Activated CD4-positive, alpha-beta memory T cell treated with anti-CD3 and anti-CD28 coated beads for 36 hours (primary cell): ENCODE measurements at places on chromosomes 3 and 15.

- no peak for DNase-seq
These were observed 28.2 kb downstream of the NEK4 start for GRCh38 chr3:52742418-52743041.

GRCh38 chr3:18725668-18726407, 300.7 kb upstream of the SATB1 start:
- DNase-seq: peak; percentile 66

DNA sequence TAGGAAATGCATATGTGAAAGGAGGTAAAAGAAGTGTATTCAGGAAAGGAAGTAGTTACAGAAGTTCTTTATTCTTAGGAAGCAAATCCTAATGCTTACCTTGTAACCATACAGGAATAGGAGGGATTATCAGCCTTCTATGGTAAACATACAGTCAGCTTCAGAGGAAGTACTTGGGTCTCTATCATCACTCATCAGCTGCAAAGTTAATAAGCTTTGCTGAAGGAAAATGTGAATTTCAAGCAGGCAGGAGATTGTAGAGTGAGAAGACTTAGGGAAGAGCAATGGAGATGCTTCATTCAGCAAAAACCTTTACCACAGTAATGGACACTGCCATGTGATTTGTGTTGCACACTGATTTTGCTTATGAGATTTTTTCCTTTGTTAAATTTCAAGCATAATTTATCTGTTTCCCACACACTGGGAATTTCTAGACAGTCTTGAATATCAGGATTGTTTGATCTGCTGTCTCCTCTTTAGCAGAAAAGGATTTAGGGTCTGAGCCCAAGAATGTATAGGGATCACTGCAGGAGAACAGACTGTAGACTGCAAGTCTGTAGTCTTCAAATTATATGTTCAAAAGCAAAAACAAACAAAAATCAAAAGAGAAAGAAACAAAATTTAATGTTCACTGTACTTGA, 150.8 kb downstream of the ZNF609 start:
- no peak for DNase-seq

GRCh38 chr3:133845127-133845526, 39.5 kb downstream of the SRPRB start:
- no peak for DNase-seq

DNA sequence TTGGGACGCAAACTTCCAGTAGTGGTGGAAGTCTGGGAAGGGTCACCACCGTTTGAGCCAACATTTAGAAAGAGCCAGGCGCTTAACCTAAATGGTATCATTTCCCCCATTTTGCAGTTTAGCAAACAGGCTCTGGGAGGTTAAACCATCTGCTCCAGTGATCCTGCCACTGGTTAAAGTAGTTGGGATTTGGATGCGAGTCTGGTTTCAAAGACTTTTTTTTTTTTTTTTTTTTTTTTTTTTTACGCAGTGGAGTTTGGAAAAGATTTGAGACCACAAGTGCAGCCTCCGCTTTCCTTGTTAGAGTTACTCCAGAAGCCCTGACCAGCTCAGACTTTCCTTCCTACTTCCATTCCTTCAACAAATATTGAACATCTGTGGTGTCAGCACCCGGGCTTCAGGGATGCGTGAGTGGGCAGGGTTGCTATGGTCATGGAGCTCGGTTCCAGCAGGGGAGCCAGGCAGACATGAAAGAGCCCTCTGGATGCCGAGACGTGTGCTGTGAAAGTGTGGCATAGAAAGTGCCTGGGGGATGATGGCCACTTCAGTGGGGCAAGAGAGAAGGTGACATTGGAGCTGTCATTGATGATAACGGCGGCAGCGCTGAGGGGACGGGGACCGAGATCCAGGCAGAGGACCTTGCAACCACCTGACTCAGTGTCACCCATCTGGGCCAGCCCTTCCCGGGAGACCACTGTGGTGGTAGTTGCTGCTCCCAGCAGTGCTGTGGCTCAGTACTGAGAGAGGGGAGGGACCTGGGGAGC, 1.1 kb upstream of the RNU6-1 start:
- DNase-seq: no peak

DNA sequence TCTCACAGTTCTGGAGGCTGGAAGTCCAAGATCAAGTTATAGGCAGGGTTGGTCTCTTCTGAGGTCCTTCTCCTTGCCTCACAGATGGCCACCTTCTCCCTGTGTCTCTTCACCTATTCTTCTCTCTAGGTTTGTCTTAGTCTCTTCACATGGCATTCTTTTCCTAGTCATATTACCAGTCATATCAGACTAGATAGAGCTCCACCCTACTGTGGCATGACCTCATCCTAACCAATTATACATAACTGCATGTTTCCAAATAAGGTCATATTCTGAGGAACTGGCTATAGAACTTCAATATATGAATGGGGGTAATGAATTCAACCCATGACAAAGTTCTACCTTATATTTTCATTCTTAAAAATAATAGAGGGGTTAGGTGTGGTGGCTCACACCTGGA, 196.4 kb upstream of the UBE3A start:
- no peak for DNase-seq

GRCh38 chr3:47412453-47412756, 31.6 kb downstream of the PTPN23 start:
- DNase-seq: no peak

GRCh38 chr3:15637131-15637951, 35.8 kb downstream of the BTD start:
- DNase-seq: peak; percentile 38
